ENCODE measurements at places on chromosomes 5 and 9.

- no peak for DNase-seq
Observed at GRCh38 chr5:14263699-14264098, 120.6 kb downstream of the TRIO start.

DNA sequence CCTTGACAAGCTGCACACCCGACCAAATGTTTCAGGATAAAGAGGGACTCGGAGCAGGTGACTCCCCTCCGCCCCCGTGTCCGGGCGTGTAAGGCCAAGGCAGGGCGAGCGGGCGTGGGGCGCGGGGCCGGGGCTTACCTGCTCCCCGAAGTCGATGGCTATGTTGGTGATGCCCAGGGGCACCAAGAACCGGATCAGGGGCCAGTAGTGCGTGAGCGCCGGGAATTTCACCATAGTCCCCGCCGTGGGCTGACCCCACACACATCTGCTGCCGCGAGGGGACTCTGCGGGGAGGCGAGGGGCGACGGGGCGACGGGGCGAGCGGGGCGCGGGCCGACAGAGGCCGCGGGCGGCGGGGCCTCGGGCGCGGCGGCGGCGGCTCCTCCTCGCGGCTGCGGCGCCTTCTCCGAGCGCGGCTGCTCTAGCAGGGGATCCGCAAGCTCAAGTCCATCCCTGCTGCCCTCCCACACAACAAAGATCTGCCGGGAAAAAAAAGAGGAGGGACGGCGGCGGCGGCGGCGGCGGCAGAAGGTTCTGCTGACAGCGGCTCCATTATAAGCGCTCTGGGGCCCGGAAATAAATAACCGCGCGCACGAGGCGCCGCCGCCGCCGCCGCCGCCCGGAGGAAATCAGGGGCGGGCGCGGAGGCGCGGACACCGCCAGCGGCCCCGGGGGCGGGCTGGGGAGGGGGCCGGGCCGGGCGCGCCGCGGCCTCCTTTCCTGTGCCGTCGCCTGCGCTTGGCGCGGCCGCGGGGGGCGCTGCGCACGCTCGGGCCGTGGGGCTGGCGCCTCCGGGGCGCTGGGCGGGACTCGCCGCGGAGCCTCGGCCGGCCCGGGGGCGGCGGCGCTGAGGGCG lies at the start of gene ANKH:
Gene ANKH (minus strand): TSS at position 565 of the 856 bp plus-strand sequence. CDS start 331 bp downstream, at position 234.
- DNase-seq = peak; percentile 86

DNA sequence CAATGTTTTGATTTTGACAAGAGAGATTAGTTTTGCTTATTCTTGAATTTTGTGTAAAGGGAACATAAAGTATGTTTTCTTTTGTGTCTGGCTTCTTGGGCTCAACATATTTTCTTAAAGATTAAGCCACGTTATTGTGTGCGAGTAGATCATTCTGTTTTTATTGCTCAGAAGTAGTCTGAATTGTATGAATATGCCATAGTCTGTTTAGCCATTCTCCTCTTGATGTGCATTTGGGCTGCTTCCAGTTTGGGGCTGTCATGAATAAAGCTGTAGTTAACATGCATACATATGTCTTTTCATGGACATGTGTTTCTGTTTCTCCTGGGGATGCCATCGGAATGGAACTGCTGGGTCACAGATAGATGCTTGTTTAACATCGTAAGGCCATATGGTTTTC lies 198.9 kb downstream of the FANCC start:
- no peak for DNase-seq

- no peak for DNase-seq
Observed at GRCh38 chr5:156367597-156367996, 40.6 kb downstream of the SGCD start.

DNA sequence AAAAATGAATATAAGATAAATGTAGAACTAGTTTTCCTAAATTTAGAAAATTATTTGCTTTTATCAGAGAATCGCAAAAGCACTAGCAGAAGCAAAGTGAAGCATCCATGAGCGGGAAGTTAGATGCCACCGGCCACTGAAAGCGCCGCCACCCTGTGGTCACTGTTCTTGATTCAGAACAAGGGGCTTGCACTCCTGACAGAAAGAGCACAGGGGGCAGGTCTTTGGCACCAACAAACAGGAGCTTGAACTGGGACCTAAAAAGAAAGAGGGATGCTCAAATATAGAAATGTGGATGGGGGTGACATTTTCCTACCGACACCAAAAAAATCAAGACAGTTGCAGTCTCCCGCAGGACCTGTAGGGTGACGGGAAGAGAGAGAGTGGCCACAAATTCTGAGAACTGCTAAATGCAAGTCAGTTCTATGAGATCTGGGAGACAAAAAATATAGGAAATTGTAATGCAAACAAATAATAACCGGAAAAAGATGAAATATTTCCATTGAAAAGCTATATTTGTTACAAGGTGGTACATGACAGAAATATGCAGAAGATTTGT lies 144.3 kb downstream of the CDH12 start:
- DNase-seq = no peak

DNA sequence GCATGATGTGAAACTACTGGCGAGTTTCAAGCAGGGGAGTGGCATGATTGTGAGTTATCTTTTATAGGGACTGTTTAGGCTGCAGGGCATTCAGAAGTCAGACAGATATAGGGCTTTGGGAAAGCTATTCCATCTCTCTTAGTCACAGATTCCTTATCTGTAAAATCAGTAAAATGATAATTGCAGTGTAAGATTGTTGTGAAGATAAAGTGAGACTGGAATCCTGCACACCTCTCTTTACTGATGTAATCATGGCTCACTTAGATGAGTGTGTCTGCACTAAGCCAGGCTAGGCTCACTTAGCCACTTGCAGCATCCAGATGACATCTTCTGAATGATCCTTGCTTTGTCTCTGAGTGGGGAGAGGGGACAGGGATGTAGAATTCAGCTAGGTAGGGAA lies 81.8 kb upstream of the MAMDC2 start:
- no peak for DNase-seq

- DNase-seq = no peak
Observed at GRCh38 chr5:130282049-130282448, 377.8 kb downstream of the CHSY3 start.

- DNase-seq = no peak
Observed at GRCh38 chr5:146052780-146053179, 52.6 kb downstream of the PLAC8L1 start.

DNA sequence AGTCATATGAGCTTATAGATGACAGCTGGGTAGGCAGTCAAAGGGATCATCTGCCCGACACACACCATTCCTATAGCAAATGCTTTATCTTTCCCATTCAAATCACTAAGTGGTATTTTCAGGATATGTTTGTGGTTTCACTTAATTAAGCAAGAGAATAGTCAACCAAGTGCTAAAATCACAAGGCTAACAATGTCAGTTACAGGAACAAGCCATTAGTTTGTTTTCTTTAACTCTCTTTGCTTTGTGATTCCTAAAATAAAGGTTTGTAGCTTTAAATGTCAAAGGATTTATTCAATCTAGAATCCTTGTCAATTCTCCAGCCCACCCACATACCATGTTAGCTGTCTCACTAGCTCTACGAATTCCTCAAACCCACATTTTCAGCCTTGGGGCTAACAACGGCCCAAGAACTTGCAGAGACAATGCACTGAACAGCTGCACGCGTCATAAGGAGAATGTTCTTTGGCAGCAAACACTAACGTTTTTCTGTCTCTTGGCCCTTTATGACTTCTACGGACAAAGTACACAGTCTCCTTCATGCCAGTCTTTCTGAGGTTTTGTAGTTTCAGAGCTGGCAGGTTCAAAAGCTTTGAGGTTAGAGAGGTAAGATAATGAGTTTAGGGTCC lies 56.6 kb downstream of the ELAVL2 start:
- DNase-seq = no peak

GRCh38 chr9:2359891-2360471 lies 261.6 kb upstream of the VLDLR start:
- no peak for DNase-seq

- DNase-seq = no peak
Observed at GRCh38 chr9:12933957-12934356, 159.1 kb downstream of the LURAP1L start.

DNA sequence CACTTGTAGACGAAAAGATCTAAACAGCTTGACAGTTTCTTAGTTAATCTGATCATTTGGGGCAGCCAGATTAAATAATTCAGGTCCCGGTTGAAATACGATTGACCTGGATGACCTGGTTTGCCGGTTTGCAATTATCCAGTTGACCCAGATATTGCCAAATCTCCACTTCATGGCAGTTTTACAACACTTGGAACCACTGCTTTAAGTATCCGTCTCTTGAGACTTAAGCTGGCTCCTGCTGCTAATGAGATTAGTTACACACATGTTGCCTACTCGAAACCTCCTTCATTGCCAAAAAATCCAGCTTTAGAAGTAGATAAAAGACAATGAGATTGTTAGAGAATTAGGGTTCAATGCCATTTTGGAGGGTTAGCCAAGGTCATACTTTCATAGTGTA lies 136.2 kb upstream of the HAPLN1 start:
- DNase-seq = no peak

DNA sequence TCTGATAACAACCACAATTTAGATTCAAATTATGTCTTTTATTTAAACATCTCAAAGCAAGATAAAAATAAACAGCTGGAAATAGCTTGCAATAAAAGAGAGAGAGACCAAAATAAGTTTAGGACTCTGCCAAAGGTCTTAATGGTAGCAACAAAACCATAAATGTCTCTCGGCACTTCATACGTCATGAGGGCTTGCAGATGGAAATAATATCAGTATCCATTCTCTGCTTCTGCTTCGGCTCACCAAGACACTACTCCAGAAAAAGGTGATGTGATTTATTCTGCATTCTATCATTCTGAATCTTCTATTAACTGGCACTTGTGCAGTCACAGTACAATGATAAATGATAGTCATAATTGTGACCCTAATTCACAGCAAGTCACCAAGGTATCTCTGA lies 56.1 kb downstream of the EBF1 start:
- DNase-seq = no peak

DNA sequence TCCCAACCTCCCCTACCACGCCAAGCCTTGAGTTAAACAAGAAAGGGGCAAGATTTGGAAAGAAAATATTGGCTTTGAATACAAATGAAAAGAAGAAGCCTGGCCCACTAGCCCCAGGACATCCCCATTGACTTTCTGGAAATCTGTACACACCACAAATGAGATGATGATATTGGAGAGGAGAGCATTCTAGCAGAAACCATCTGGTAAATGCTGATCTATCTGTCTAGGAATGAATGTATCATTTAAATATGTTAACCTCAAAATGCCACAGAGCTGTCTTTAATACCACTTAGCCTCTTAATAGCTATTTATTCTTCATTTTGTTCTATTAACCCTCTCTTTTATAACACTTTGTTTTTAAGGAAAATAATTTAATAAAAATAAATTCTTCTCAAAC lies 270.2 kb upstream of the PDE4D start:
- DNase-seq = no peak

- DNase-seq = no peak
Observed at GRCh38 chr9:111301195-111301594, 28.8 kb downstream of the OR2K2 start.

DNA sequence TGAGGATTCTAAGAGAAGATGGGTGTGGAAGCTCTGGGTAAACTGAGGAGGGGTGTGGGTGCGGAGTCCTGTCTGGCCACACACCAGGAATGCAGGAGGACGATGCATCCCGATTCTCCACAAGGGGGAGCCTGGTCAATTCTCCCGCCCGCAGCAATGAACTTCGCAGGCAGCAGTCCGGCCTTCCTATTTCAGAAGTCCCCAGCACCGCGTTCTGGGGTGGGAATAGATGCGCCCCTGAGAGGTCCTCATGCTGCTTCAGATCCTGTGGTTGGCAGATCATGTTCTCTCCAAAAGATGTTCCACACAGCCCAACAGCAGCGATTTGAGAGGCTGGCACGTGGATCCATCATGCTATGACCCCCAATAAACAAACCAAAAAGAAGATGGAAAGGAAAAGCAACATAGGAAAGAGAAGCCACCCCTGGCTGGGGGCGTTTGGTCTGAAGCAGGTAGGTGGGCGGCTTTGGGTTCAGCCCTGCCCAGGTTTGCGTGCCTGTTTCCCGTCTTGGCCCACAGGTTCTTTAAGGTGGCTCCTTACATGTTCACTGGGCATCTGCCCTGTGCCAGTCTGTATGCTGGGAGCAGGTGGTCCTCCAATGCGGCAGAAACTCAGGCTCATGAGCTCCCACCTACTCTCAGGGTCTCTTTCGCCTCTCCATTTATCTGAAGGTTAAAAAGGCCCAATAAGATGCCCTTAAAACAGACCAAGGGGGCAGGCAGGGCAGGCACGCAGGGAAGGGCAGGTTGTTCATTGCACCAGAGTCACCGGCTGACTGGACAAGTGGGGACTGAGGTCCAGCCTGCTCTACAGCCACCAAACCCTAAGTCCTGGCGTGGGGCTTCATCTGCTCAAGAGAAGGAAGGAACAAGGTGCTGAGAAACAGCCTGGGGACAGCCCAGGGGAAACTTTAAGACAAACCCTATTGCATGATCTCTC lies 171.6 kb downstream of the PAX5 start:
- no peak for DNase-seq

GRCh38 chr9:114072184-114073140 lies 5.6 kb downstream of the AMBP start:
- DNase-seq = no peak

GRCh38 chr5:22612928-22613327 lies 240.2 kb downstream of the CDH12 start:
- DNase-seq = no peak
